GM04504 (cell line): ENCODE measurements at places on chromosomes 6 and 20.

- no peak for DNase-seq
Observed at GRCh38 chr20:59153832-59154231, 9.8 kb upstream of the ZNF831 start.

GRCh38 chr6:131391116-131391515 is 181.9 kb upstream of the ARG1 start:
- DNase-seq = no peak

DNA sequence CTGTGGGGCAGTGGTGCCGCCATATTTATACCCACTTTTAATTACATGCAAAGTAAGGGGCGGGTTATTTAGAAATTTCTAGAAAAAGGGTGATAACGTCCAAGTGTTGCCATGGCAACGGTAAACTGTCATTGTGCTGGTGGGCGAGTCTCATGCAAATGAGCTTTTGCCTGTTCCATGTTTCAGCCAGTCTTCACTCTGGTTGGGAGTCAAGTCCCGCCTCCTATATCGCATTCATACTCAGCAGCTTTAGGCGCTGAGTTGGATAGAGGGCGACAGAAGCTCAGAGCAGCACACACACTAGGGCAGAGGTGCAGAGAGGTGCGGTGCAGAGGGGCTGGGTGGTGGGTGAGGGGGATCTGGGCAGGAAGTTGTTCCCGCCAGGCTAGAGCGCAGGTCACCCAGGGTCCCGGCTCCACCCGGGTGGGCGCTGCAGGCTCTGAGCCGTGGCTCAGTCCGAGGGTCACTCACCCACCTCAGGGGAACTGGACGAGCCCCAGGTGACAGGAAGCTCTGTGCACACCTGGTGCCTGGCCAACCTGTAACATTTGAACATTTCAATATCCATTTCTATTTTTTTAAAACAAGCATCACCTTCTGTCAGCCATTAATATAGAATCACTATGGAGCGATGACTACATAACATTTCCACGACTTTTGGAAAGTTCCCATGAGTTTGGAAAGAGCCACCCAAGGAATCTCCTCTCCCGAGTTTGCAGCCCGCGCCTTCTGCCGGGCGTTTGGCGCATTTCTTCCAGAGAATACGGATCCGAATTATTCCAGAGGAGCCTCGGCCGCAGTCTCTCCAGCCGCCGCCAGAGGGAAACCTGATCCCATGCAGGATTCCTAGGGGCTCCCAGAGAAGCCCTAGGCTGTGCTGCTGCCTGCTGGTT is 89.1 kb upstream of the PHACTR3 start:
- peak; percentile 30 for DNase-seq

DNA sequence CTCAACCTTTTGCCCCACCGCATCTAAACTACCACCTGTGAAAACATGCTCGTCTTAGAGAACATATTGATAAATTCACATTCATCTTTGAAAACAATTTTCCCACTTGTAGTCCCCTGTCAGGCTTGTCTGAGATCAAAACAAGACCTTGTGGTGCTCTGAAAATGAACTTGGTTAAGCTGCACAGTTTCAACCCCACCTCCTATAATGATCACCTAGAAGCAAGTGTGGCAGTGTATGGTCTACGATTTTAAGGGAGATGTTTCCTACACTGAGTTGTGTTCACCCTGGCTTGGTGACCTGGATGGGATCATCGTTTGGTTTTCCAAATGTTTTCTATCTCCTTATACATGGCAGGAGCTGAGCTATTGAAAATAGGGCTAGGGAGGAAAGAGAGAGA is 539.4 kb downstream of the DOK5 start:
- DNase-seq = no peak

DNA sequence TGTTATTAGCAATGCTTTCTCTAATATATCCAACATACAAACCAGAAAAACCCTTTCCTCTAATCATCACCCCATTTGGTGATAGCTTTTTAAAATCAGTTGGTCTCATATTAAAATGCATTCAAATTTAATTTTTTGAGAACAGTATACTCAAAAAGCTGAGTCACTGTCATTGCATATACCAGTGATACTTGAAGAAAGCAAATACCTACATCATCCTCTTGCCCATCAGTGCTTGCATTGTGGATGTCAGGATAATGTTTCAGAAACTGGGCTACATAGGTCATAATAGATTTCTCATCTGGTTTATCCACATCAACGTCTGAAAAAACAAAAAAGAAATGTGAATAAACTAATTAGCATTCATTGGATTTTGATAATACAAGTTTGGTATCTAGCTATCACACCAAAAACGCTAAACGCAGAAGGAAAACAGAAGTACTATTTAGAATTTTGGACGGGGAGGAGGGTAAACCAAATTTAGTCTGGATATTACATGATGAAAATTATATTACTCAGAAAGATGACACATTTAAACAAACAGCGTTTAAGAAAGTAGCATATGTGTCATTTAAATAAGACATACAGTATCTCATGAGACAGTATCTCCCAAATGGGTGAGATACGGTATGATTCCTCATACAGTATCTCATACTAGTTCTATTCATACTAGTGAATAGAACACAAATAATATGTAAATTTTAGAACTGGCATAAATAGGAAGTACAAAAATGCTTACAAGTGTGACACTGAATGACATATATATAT is 134.6 kb downstream of the SYNE1 start:
- DNase-seq = no peak

- DNase-seq = no peak
Observed at GRCh38 chr20:64226686-64227580, 28.6 kb upstream of the PCMTD2 start.

- DNase-seq = peak; percentile 41
Observed at GRCh38 chr6:140566781-140567277, 1192.4 kb upstream of the CITED2 start.

- DNase-seq = no peak
Observed at GRCh38 chr6:125829433-125829832, 38.7 kb downstream of the NCOA7 start.

- DNase-seq = no peak
Observed at GRCh38 chr6:89007209-89008000, 44.0 kb upstream of the RNGTT start.

- DNase-seq = no peak
Observed at GRCh38 chr6:134619789-134620188, 301.9 kb upstream of the SGK1 start.

DNA sequence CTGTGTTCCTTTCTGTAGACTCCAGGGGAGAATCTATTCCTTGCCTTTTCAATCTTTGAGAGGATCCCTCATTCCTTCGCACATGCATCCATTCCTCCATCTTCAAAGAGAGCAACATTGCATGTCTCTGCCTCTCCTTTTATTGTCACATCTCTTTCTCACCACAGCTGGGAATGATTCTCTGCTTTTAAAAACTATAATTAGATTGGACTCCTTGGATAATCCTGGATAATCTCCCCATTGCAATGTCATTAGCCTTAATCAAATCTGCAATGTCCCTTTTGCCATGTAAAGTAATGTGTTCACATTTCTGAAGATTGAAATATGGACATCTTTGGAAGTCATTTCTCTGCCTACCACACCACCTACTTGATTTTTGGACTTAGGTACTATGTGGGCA is 750.1 kb downstream of the COL12A1 start:
- no peak for DNase-seq

- peak; percentile 32 for DNase-seq
Observed at GRCh38 chr6:33276864-33277662, at the start of gene B3GALT4. Gene B3GALT4, plus strand, starts transcription at chr6:33277123. Its CDS starts 297 bp downstream, at chr6:33277420.

GRCh38 chr6:166586424-166587156 is at the start of gene RAMACL:
Gene RAMACL, minus strand, starts transcription at chr6:166586678. Its CDS starts 201 bp downstream, at chr6:166586477.
- no peak for DNase-seq

DNA sequence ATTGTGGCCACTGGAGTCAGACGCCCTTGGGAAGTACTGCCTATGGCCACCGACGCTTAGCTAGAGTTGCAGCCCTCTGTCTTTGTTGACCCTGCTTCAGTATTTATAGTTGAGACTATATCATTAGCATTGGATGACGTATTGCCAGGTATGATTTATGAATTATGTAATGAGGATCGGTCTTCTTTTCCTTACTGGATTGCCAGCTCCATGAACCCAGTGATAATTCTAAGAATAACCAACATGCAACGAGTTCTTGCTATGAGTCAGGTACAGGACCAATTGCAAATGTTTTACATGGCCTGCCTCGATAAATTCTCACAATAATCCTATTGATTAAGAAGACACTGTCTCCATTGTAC is 63.5 kb downstream of the CLIC5 start:
- no peak for DNase-seq

DNA sequence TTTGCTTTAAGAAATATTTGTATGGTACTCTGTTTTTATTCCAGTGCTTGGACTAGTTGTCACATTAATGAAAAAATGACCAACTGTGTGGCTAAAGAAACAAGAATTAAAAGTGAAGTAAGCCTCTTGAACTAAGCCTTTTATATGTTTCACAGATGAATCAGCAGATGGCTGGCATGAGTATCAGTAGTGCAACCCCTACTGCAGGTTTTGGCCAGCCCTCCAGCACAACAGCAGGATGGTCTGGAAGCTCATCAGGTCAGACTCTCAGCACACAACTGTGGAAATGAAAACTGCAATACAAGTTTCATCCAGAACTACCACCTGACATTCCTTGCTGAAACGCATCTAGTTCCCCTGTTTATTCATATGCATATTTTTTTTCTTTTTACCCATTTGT is 96.8 kb downstream of the B3GAT2 start:
- DNase-seq = peak; percentile 7

GRCh38 chr6:33592595-33593413 is 12.7 kb upstream of the BAK1 start:
- no peak for DNase-seq

DNA sequence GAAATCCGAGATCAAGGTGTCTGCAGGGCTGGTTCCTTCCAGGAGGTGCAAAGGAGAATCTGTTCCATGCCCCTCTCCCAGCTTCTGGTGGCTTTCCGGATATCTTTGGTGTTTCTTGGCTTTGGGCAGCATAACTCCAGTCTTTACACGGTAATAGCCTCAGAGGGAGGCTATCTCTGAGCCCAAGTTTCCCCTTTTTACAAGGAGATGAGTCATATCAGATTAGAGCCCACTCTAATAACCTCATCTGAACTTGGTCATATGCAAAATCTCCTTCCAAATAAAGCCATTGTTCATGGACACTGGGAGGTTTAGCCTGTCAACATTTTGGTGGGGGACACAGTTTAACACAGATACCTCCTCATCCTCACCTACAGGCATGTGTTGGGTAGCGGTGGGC is 213.7 kb downstream of the ATXN1 start:
- DNase-seq = no peak

GRCh38 chr20:53176134-53176533 is 204.0 kb downstream of the TSHZ2 start:
- DNase-seq = no peak

GRCh38 chr6:82144852-82145340 is 102.6 kb downstream of the IBTK start:
- peak; percentile 88 for DNase-seq

GRCh38 chr6:134352786-134353480 is 35.0 kb upstream of the SGK1 start:
- peak; percentile 47 for DNase-seq

- no peak for DNase-seq
Observed at GRCh38 chr6:144729502-144729901, 444.4 kb downstream of the UTRN start.

DNA sequence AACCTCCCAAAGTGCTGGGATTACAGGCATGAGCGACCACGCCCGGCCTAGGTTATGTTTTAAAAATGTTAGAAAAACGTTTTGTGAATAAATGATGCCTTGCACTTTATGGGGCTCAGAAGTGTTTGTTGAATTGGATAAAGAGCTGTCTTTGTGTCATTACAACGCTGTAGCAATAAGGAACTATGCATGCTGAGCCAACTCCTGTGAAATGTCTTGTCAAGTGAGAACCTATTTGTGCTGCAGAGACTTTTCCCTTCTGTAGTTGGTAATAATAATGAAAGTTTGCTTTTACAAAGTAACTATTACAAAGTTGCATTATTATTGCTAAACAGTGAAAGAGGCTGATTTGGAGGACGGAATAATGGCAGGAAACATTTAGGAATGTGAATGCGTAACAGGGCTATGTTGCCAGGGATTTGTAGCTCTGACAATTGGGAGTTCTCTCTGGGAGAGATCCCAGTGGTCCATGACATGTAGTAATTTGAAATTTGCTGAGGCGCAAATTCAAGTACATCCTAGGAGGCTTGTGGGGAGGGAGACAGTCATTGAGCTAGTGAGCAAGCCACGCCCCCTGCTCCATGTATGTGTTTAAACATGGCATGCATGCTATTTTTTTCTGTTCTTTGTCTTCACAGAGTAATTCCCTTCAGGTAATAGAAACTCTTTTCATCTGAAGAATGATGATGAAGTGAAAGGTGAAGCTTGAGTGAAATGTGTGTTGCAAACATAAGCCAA is 16.8 kb upstream of the BICRAL start:
- DNase-seq = no peak

DNA sequence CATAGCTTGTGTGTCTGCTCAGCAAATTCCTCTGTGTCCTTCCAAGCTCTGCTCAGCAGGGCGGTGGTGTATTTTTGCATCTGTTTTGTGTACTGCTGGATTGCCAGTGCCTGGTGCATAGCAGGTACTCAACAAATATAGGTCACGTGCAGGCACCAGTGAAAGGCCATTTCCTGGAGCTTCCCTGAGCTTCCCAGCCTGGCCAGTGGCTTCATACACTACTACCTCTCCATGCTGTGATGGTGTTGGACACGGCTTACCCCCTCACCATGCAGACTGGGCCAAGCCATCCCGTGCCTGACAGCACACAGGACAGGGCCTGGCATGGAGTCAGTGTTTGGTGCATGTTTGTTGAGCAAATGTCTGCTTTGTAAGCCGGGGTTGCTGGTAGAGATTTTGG is 7.7 kb upstream of the PHACTR3 start:
- DNase-seq = no peak

DNA sequence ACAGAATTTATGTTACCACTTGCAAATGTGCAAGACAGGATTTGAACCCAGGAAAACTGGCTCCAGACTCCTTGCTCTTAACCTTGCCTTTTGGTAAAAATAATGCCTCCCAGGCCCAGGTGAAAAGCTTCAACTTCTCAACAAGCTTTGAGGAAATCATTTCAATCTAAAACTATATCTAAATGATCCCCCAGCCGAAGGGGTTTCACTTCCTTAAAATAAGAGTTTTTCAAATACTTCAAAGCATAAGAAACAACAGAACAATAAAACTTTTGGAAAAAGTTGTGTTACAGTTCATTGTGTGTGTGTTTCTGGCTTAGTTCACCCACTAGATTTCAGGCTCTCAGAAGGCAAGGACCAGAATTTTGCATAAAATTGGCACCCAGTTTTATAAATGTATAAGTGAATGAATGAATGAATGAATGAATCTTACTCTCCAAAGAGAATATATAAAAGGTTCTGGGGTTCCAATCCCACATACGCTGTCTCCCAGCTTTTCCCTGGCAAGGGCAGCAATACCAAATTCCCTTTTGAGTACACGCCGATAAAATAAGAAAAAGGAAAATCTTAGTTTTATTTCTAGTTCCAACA is 5.4 kb downstream of the OR2H2 start:
- DNase-seq = no peak

GRCh38 chr6:132713352-132714134 is at the start of gene VNN1:
Gene VNN1, minus strand, starts transcription at chr6:132714055. Its CDS starts 20 bp downstream, at chr6:132714035.
- no peak for DNase-seq

DNA sequence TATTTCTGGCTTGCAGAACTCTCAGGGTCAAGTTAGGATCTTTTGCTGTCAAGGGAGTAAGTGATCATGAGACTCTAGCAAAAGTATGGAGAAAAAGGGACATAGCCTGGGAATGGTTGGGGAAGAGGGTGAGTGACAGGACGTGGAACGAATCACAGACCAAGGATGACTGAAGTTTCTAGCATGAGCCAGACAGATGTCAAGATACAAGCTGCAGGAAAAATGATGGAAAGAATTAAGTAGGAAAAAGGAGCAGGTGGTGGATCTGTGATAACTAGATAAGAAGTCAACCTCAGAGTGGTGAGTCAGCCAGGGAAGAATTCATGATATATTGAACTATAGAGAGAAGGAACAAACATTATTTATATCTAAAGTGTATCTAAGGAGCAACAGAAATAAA is 159.8 kb upstream of the SYNDIG1 start:
- no peak for DNase-seq
